ENCODE measurements at places on chromosomes 11 and 22. TPM values are rescaled to one million over a fixed set of nuclear protein-coding genes. Genes with fewer than 3 reads are reported as not detected.

HEPN1 gene
- not detected for total RNA-seq

OR56A1 gene
- under 0.01 TPM for total RNA-seq

IGLL1 gene
- total RNA-seq = not detected

LZTR1 gene
- total RNA-seq = 22.9 TPM

TEX12 gene
- total RNA-seq = not detected

EXPH5 gene
- total RNA-seq = 1.8 TPM

MS4A6E gene
- not detected for total RNA-seq

VSIG2 gene
- total RNA-seq = not detected

TSSK2 gene
- not detected for total RNA-seq

TMEM25 gene
- total RNA-seq = 8.7 TPM
